NCI-H1105 (cell line): ENCODE measurements at places on chromosomes 13 and 19.

DNA sequence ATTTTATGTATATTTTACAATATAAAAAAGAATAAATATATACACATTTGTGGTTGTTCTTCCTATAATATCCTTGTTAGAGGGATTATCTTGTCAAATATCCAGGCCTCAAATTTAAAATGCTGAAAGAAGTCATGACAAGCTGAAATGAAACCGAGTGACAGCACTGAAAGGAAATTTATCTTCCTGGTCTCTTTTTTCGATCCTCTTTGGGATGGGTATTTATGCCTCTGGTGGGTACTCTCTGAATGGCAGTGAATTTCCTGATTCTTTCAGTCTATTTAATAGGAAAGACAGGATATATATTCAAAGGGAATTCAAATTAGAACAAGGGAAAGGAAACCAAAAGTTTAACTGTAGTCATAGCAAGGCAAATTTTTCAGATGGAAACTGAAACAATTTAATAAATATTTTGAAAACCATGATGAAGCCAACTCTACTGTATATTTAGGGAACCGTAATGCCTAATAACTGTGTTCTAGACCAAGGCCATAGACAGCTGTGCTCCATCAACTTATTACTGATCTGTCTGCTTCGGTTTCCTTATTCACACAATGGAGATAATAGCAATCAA, 97.9 kb downstream of the DLEU7 start:
- no peak for DNase-seq

GRCh38 chr19:31332096-31332495, 17.1 kb downstream of the TSHZ3 start:
- no peak for DNase-seq

GRCh38 chr13:113803409-113804016, 44.5 kb downstream of the TMEM255B start:
- no peak for DNase-seq

GRCh38 chr13:23385931-23386330, 47.6 kb downstream of the SACS start:
- DNase-seq: no peak

GRCh38 chr13:28704919-28705318, 13.9 kb downstream of the SLC46A3 start:
- DNase-seq: no peak

DNA sequence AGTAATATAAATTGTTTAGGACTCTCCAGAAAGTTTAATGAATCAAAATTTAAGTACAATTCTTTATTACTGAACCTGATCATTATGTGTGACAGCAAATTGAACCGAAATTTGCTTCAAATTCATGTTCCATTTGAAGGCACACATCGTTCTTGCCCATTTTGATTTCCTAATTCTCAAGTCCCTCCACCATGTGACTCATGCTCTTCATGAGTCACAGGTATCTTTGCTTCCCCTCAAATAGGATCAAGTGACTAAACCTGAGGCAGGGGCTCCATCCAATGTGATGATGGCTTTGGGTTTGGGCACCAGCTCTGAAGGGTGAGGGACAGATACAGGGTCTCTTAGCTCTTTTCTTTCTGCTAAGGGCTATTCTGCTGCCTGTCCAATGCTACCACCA, 86.1 kb downstream of the THSD1 start:
- no peak for DNase-seq

DNA sequence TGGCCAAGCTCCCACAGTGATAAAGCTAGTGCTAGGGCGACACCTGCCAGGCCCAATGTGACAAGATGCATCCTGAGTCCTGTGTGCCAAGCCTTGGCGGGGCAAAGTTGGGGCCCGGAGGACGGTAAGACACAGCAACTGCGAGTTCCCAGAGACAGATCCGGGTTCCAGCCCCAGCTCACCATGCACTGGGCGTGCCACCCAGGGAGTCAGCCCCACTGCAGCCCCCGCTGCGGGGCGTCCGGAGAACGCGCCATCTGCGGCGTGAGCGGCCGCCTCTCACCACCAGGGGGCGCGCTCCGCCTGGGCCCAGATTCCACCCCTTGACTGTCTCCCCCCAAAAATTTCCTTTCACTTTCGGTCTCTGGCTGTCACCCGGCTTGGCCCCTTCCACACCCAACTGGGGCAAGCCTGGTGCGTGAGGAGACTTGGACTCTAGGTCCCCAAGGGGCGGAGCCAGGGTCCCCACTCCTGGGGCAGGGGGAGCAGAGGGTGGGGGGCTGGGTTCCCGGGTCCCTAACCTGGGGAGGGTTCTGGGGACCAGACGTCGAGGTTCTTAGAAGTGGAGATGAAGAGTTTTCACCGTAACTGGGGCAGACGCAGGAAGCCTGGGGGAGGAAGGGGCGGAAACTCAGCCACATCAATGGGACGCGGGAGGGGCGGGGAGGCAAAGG, at the start of gene FLT3LG:
TSS of gene FLT3LG (plus strand) at position 348 of the 674 bp plus-strand sequence. CDS start 425 bp downstream, outside the sequence.
- peak; percentile 34 for DNase-seq

DNA sequence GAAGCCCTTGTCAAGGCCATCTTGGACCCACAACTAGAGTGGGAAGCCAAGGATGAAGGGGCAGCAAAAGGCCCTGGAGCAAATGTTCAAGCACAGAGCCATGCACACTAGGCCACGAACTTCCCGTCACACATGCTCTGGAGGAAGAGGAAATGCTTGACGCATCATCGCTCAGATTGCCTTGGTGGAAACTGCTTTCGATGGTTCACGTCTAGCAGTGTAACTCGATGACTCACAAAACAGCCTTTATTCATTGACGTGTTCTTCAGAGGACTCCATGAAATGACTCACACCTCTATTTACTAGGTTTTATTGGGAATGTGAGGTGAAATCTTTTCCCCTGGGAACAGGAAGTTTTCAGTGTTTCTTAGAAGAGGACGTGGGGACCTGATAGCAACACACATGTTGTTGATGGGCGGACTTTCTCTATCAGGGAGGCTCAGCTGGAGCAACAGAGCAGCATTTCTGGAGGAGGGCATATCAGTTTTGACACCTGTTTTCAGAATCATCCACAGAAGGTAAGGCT, 79.8 kb upstream of the FLT1 start:
- no peak for DNase-seq

GRCh38 chr13:67519356-67519755, 289.2 kb upstream of the PCDH9 start:
- DNase-seq: no peak

DNA sequence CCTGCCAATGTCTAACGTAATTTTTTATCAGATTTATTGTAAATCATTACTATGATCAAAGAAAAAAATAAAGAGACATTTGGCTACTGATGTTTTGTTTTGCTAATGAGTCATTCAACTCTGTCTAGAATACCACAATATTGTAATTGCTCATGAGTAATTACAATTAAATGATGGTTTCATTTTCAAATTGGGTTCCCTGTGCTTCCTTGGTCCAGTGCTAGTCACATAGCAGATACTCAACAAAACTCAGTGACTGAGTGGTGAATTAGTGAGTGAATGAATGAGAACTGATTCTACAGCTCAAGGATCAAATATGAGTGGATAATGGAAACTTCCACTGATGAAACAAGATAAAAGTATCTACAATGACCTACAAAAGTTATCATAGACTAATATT, 304.7 kb downstream of the POU4F1 start:
- no peak for DNase-seq

DNA sequence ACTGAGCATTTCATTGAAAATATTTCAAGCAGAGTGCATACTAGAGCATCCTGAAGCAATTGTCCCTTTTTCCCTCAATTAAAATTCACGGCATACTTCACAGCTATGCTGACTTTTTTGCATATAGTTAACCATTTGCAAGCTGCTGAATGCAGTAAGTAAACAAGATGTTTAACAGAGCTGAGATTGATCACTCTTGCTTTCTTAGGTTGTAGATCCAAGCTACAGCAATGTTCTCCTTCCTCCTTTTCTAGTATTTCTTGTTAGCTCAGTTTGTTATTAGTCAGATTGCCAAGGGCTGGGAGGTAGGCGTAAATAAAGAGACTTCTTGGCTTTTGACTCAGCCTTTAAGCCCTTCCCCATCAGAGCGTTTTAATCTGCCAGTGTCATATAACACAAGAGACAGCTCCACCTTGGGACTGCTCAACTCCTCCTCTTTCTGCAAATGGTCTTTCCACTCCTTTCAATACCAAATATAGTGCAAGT, at the start of gene SLITRK6:
TSS of gene SLITRK6 (minus strand) at position 323 of the 486 bp plus-strand sequence. CDS start 2,911 bp downstream, outside the sequence.
- peak; percentile 35 for DNase-seq

DNA sequence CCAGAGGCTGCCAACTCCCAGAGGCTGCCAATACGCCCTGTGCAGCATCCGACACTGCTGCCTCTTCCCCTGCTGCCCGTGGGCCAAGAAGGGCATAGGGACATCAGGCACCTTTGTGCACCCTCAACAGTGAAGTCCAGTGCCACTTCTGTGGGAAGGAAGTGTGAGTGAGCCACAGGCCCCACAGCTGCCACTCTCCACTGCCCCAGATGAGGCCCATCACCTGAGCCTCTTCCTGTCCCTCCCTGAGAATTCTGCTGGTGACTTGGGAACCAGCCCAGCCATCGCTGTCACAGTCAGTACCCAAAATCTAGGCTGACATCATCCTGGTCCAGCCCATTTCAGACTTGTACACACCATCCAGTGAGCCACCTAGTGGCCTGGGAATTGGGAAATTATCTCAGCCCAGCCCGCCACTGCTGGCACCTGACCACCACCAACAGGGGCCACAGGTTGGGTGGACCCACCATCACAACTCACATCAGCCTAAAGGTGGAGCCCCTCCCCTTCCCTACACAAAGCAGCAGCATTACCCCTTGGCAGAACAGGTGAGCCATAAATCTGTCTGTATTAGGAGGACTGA, 733.9 kb upstream of the KLHL1 start:
- DNase-seq: no peak

DNA sequence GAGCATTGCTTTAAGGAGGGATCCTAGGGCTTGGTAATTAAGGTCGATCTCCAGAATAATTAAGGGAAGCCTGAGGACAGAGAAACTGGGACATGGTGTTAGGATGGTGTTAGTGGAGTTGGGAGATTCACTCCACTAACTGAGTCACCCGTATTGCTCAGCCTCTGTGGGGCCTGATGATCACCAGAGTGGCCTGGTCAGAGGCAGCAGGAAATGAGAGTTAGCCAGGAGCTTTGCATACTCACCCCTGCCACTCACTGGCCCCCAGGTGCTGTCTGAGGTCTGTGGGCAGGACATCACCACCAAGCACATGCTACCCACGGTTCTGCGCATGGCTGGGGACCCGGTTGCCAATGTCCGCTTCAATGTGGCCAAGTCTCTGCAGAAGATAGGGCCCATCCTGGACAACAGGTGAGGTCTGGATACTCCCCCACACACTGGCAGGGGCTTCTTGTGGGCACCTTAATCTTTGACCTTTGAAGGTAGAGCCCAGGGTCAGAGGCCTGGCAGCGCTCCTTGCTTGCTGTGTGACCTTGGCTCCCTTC, 32.1 kb downstream of the PPP2R1A start:
- DNase-seq: no peak

DNA sequence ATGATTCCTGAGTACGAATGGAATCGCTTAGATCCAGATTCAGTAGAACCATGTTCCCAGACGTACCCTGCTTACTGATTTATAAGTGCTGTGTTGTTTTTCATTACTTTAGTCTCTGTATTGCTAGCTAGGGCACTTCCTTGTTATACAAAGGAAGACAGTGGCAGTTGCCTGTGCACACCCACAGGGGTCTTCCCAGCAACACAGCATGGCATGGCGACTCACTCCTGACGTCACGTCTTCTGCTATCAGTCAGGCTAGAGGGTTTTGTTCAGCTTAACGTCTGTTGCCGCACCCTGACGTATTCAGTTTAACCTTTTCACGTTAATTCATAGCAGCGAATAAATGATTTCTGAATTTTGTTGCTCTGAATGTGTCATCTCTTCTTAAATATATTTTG, 295.1 kb downstream of the MYO16 start:
- no peak for DNase-seq

GRCh38 chr13:38730332-38730731, 43.5 kb downstream of the FREM2 start:
- no peak for DNase-seq

- no peak for DNase-seq
Measured at GRCh38 chr19:48632692-48633147, 4.5 kb downstream of the DBP start.

DNA sequence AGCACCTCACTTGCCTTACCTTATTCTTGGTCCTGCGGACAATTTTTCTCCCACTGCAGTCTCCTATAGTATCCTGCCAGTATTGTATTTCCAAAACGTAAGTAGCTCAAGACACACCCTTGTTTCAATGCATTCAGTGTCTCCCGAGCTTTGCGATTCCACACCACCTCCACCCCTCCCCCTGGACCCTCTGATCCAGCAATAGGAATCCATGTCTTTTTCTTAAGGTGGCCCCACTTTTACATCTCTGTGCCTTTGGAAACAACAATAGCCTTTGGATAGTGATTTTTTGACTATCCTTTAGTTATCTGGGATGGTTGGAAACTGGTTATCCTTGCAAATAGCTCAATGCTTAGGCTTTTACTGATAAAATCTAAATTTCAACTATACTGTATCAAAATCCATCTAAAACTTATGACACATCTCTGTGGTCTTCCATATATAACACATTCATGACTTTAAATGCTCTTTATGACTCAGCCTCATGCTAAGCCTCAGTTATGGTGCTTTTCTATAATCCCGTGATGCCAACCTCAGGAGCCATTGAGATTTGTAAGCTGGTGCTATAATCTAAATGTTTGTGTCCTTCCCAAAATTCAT, 27.1 kb downstream of the FAM216B start:
- no peak for DNase-seq

DNA sequence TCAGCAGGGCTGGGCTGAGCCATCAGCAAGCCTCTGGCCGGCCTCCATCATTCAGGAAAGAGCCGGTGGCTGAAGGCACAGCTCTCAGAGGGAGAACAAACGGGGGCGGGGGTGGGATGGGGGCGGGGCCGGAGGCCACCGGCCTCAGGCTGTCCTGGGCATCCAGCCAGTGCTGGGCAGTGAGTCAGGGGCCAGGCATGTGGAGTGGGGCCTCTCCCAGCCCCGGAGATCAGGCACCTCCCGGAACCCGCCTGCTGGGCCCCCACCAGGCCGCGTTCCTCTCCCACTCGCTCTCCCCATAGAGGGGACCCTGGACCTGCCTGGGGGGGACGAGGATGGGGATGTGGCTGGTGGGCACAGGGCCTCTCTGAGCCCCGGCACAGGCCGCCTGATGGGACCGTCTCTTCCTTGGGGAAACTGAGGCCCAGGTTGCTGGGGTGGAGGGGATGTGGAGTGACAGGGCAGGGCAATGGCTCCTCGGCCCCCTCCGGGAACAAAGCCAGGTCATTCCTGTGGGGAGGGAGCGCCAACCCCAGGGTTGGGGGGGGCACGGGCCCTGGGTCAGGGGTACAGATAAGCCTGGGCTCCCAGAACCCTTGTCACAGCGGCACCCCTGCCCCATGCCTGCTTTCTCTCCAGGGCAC, 12.9 kb downstream of the SPC24 start:
- DNase-seq: no peak

DNA sequence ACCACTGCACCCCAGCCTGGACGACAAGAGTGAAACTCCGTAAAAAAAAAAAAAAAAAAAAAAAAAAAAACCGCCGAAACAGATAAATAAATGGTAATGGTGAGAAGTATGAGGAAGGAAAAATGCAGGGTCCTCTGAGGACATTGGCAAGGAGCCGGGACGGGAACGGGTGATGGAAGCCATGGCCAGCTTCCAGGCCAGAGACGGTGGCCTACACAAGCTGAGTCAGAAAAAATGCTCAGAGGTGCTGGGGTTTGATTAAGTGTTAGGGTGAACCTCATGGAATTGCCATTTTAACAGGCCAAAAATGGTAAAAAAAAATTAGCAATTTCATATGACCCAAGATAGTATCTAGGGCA, 866 bp upstream of the ZSWIM4 start:
- DNase-seq: no peak

- no peak for DNase-seq
Measured at GRCh38 chr13:36888645-36889044, 31.4 kb downstream of the SMAD9 start.

GRCh38 chr19:13073263-13073662, 29.4 kb downstream of the LYL1 start:
- DNase-seq: no peak
